ENCODE measurements at places on chromosomes 1 and 21. TPM values are rescaled to one million over a fixed set of nuclear protein-coding genes. Genes with fewer than 3 reads are reported as not detected.

HES5 gene
- total RNA-seq = 90.9 TPM

GJC2 gene
- 0.65 TPM for total RNA-seq

GRCh38 chr1:159826441-159827101, at the start of gene SLAMF8:
Gene SLAMF8, plus strand, starts transcription at chr1:159826873. Its CDS starts 26 bp downstream, at chr1:159826899.
- peaks cover 41% of the 10 kb centered on the region for H3K27me3 ChIP-seq
- peaks cover under 1% of the 10 kb centered on the region for H3K4me1 ChIP-seq
- DNase-seq = no peak
- no peak within 1 kb of the TSS for H3K4me3 ChIP-seq
- no peak within 1 kb of the TSS for H3K27ac ChIP-seq

- H3K4me3 ChIP-seq = no peak overlapping the region
- no peak for DNase-seq
- peaks cover 11% of the 10 kb centered on the region for H3K36me3 ChIP-seq
- no peaks in the 10 kb centered on the region for H3K4me1 ChIP-seq
Observed at GRCh38 chr1:91224878-91225277, 179.8 kb downstream of the HFM1 start.

- H3K4me1 ChIP-seq = no peaks in the 10 kb centered on the region
- H3K27me3 ChIP-seq = no peaks in the 10 kb centered on the region
- peaks cover 11% of the 10 kb centered on the region for H3K36me3 ChIP-seq
- no peak overlapping the region for H3K27ac ChIP-seq
- DNase-seq = no peak
- H3K4me3 ChIP-seq = no peak overlapping the region
Observed at GRCh38 chr1:32665915-32666314, 14.9 kb downstream of the RBBP4 start.

DNA sequence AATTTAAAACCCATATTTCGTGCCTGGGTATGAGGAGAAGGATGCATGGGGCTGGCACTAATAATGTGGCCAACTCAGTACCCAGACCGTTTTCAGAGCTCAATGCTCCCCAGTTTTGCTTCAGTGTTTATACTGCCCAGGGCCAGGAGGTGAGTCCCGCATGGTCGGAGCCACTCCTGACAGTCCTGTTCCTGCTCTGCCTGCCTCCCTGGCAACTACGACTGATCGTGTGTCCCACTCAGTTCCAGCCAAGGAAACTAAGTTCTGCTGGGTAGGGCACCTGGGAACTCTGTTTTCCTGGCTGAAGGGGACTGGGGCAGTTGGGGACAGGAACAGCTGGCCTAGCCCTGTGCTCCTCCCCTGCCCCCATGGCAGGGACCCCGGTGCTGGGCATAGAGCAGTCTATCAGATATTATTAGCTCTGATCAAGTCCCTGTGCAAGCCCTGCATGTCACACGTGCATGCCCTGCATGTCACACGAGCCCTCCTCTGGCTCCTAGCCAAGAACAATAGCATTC, 19.2 kb downstream of the S100A7 start:
- no peak for DNase-seq
- H3K4me3 ChIP-seq = no peak overlapping the region
- no peak overlapping the region for H3K27ac ChIP-seq
- H3K4me1 ChIP-seq = no peaks in the 10 kb centered on the region
- H3K27me3 ChIP-seq = peaks cover 39% of the 10 kb centered on the region

GRCh38 chr1:26686795-26687194, 9.0 kb upstream of the ARID1A start:
- no peaks in the 10 kb centered on the region for H3K36me3 ChIP-seq
- H3K4me3 ChIP-seq = no peak overlapping the region
- no peak overlapping the region for H3K27ac ChIP-seq
- no peak for DNase-seq
- peaks cover 13% of the 10 kb centered on the region for H3K4me1 ChIP-seq

GRCh38 chr1:160658162-160658813, 11.4 kb upstream of the SLAMF1 start:
- peaks cover 6% of the 10 kb centered on the region for H3K27me3 ChIP-seq
- no peaks in the 10 kb centered on the region for H3K4me1 ChIP-seq

DNA sequence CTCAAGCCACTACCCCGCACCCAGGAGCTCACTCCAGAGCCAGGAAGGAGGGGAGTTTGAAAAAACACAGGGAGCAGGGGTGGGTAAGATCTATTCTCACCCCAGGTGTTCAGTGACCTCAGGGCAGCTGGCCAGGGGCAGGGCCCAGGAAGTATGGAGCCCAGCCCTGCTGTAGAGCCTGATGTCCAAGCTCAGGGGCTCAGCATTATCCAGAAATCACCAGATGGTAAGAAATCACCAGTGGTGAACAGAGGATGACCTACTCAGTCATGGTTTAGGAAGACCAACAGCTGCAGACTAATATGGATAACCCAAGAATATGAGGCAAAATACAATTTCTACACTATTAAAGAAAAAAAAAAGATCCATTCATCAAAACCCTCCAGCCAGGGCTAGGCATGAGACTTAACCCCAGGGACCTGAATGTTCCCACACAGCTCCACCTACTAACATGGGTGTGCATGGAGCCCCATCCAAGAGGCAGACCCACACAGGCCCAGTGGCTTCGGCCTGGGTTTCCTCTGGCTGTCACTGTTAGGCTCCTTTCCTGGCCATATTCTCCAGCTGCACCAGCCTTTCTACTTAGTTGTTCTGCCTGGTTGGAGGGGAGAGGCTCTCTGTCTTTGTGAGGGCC, 67.6 kb downstream of the KCNN3 start:
- DNase-seq = no peak
- peaks cover 6% of the 10 kb centered on the region for H3K27me3 ChIP-seq
- no peak overlapping the region for H3K4me3 ChIP-seq

GRCh38 chr1:31007462-31007991, 58.0 kb downstream of the PUM1 start:
- no peak for DNase-seq
- H3K4me1 ChIP-seq = peaks cover 43% of the 10 kb centered on the region
- H3K27ac ChIP-seq = no peak overlapping the region
- no peaks in the 10 kb centered on the region for H3K27me3 ChIP-seq
- H3K4me3 ChIP-seq = no peak overlapping the region
- H3K36me3 ChIP-seq = peaks cover 4% of the 10 kb centered on the region

DNA sequence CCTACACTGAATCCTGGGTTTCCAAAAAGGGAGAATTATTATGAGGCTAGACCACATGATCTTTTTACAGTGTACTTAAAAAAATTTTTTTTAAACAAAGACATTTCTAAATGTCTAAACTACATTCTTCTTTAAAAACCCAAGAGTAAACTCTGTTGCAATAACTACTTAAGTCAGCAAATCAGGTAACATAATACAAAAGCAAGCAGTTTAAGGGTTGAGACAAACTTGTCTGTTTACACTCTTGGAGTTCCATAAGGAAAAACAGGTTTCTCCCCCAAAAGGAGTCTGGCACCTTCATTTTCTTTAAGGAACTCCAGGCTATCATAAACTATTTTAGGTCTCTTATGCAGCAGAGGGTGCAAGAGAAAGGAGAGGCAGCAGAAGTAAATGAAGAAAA, 12.5 kb upstream of the ANKRD45 start:
- DNase-seq = no peak
- H3K4me1 ChIP-seq = no peaks in the 10 kb centered on the region
- H3K36me3 ChIP-seq = no peaks in the 10 kb centered on the region
- no peak overlapping the region for H3K27ac ChIP-seq
- H3K27me3 ChIP-seq = no peaks in the 10 kb centered on the region

- H3K27me3 ChIP-seq = no peaks in the 10 kb centered on the region
- no peaks in the 10 kb centered on the region for H3K4me1 ChIP-seq
- no peak for DNase-seq
Observed at GRCh38 chr1:29298246-29298645, 61.9 kb downstream of the PTPRU start.

DNA sequence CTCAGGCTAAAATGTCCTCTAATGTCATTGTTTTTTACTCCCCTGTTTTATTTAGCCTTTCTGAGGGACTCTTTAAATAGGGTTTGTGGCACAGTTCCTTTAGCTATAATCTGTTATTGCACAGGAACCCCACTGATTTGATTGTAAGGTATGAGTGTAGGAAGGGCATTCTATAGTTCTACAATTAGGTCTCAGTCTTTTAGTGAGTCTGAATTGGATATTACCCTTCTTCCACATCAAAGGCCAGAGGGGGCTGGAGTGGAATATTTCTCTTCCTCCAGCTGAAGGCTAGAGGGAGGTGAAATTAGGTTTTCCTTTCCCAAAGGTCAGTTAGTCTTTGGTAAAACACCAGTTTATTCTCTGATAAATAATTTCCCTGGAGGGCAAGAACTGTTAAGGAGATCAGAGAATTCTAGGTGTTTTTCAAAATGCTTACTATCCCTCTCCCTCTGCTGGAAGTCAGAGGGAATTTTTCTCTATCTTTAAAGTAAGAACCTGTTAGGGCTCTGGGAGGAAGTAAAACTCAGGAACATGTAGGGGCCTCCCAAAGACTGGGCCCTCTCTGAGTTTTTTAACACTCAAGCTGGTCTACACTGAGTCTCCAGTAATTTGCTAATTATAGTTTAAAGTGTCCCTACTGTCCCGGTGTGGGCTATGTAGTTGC, 176.3 kb upstream of the ZNHIT6 start:
- DNase-seq = no peak
- H3K36me3 ChIP-seq = no peaks in the 10 kb centered on the region
- H3K27ac ChIP-seq = no peak overlapping the region
- H3K27me3 ChIP-seq = peaks cover 4% of the 10 kb centered on the region
- no peaks in the 10 kb centered on the region for H3K4me1 ChIP-seq

DNA sequence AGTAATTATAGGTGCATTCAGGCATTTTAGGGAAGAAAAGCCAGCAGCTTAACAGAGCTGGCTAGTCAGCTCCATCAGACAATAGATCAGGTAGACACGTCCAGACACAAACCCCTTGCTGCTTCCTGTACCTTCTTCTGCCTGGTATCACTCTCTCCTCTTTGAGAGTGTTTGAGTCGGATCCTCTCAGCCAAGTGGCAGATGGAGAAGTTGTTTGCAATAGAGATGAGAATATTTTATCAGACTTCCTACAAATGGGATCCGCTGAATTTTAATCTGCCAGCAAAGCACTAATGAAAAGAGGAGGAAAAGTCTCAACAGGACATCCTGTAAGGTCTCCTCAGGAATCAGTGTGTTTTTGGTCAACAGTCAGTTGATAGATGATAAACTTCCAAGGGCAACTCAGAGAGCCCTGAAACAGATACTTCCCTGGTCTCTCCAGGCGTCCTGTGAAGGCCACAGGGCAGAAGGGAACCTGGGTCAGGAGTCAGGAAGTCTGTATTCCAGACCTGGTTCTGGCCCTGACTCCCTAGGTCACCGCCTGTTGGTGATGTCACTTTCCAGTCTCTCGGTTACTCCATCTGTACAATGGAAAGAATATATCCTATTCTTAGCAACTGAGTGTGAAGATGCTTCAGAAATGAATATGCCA, 62.1 kb upstream of the PROX1 start:
- no peaks in the 10 kb centered on the region for H3K27me3 ChIP-seq
- no peak overlapping the region for H3K27ac ChIP-seq
- no peak overlapping the region for H3K4me3 ChIP-seq
- no peaks in the 10 kb centered on the region for H3K36me3 ChIP-seq
- no peak for DNase-seq

DNA sequence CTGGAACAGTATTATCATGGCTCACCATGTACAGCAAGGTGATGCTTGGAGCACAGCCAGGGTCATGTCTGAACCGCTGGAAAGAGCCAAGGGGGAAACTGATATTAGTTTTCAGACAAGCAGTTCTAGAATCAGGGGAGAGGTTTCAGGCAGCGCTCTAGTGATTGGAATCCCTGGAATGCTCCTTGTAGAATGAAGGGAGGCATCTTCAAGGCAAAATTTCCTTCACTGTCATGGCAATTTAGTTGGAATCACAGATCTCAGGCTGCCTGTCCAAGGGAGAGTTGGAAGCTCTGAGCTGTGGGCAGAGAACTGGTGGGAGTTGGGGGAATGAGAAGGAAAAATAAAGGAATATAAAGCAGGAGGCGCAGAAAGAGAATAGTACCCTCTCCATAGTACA, 737.1 kb downstream of the PTPRU start:
- H3K36me3 ChIP-seq = no peaks in the 10 kb centered on the region
- DNase-seq = no peak
- H3K27ac ChIP-seq = no peak overlapping the region
- no peak overlapping the region for H3K4me3 ChIP-seq

- H3K36me3 ChIP-seq = no peaks in the 10 kb centered on the region
- H3K27me3 ChIP-seq = no peaks in the 10 kb centered on the region
- DNase-seq = no peak
- H3K4me3 ChIP-seq = no peak overlapping the region
Observed at GRCh38 chr1:58808077-58808476, 24.2 kb upstream of the JUN start.

DNA sequence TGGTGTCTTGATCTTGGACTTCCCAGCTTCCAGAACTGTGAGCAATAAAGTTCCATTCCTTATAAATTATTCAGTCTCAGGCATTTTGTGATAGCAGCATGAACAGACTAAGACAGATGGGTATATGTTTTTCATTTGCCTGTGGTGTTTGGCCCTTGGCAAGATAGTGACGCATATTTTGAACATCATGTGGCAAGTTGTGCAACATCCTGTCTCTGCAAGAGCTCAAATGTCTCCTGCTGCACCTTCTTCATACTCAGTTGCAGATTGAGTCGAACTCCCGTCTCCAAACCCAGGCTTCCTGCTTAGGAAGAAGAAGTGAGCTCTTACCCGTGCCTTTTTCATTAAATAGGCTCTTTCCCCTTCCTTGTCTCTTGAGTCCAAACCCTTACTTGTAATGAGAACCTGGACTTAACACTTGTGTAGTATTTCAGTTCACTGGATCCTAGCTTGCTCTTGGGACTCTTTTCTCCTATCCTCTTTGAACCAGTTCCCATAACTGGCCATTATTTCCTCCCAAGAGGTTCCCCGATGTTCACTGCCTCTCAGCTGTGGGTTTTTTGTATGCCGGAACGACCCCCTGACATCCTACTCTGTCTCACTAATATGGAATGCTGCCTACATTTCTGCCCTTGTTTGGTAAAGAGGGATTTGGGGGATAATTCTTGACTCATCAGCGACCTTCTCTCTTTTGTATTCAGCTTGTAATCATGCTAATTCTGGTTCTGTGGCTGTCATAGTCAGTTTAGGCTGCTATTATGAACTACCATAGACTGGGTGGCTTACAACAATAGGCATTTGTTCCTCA, 125.0 kb upstream of the KCNK2 start:
- H3K27me3 ChIP-seq = no peaks in the 10 kb centered on the region
- H3K36me3 ChIP-seq = no peaks in the 10 kb centered on the region
- H3K27ac ChIP-seq = peak overlapping the region; percentile 36
- no peak for DNase-seq
- no peak overlapping the region for H3K4me3 ChIP-seq

DNA sequence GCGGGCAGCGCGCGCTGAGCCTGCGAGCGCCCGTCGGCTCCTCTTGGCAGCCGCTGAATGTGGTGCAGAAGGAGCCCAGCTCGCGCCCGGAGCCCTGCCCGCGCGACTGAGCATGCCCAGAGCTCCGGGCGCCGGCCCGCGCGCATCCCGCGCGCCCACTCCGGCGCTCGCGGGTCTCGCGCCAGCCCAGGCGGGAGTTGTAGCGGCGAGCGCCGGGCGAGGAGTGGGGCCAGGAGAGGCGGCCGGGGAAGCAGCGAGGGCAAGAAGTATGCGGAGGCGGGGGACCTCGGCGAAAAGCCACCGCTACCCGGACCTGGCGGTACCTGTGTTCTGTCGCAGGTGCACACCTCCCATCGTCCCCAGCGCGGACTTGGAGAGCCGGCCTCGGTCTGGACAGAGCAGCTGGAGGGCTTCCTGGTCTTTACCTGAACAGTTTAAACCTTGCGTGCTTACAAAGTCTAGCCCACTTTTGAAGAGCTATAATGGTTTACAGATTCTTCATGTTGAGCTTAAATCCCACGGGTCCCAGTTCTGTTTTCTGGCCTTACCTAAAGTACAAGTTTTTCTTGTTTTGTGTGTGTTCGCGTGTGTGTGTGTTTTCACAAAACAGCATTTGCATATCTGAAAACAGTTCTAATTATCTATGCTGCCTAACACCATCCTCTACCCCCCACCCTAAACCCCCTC, at the start of gene DDAH1:
Gene DDAH1 (minus strand): TSS at position 61 of the 687 bp plus-strand sequence. CDS start 114 bp downstream, outside the sequence.
- H3K4me1 ChIP-seq = peaks cover 24% of the 10 kb centered on the region
- peak; percentile 54 for DNase-seq
- H3K27me3 ChIP-seq = peaks cover 7% of the 10 kb centered on the region

All from neural crest cell (in vitro differentiated cells).